Activated CD4-positive, alpha-beta T cell treated with anti-CD3 and anti-CD28 coated beads, Interleukin-2, amount 10 ng/mL, durations not matched to agents 7 days and 5 days (primary cell): ENCODE measurements at places on chromosomes 5 and 9.

DNA sequence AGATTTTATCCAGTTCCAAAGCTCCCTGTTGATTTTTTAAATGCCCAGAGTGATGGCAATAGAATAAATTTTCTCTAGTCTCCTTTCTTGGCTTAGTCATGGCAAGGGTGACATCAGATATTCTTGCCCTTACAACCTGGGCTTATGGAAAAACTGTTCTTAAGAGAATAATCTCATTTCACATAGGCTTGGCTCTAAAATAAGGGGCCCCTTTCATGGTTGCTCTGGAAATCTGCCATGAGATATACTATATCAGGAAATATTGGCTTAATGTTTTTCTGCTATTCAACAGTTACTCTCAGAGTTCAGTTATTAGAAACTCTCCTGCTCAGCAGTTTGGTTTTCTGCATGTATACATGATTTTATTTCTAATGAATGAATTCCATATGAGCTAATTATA, 7.8 kb downstream of the HMHB1 start:
- no peak for DNase-seq

DNA sequence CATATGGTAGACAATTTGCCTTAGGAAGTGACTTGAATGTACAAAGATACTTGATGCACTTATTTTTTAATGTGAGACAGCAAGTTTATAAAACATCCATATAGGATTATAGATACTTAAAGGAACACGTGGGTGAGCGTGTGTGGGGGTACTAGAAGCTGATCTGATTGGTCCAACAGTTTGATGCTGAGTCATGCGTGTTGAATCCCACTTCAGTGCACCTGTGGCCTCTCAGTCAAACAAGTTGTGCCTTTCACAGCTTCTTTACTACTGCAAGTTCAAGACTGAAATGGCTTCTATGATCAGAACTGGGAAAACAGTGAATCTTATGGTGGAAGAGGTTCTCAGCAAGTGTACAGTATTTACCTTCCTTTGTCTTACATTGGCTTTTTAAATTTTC, 98.9 kb downstream of the MAP1B start:
- DNase-seq, result no peak

GRCh38 chr5:80146046-80146445, 109.8 kb downstream of the SERINC5 start:
- DNase-seq, result no peak

GRCh38 chr9:99234618-99235017, 12.5 kb downstream of the SEC61B start:
- DNase-seq, result no peak

GRCh38 chr9:87594194-87594593, 96.5 kb downstream of the DAPK1 start:
- DNase-seq, result no peak

DNA sequence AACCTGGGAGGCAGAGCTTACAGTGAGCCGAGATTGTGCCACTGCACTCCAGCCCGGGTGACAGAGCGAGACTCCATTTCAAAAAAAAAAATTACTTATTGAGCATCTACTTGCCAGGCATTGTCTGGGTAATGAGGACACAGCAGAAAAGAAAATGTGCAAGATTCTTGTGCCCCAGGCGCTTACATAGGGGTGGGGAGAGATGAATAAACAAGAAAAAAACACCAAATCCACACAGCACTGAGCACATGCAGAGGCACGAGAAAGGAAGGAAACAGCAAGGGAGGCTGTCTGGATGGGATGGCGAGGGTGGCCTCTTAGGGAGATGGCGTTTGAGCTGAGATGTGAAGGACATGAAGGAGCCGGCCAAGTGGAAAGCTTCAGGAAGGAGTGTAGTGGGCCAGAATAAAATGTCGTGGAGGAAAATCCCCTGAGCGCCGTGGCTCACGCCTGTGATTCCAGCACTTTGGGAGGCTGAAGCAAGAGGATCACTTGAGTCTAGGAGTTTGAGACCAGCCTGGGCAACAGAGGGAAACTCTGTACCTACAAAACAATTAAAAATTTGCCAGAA, 13.9 kb downstream of the DYNC2I2 start:
- no peak for DNase-seq

DNA sequence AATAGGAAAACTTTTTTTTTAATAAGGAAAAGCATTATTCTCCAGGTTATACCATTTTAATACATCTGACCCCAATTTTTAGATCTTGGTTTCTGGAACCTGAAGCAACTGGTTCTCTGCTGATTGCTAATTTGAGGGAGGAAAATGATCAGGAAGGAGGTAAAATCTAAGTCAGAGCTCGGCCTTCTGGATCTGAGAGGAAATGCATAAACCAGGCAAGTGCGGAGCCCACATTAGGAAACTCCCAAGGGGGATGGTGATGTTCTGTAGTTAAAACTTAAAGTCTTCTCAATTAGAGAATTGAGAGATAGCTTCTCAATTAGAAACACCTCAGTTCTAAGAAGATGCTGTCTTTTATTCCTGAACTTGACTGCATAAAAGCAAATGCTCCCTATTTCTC, 113.5 kb downstream of the TSSK1B start:
- no peak for DNase-seq

DNA sequence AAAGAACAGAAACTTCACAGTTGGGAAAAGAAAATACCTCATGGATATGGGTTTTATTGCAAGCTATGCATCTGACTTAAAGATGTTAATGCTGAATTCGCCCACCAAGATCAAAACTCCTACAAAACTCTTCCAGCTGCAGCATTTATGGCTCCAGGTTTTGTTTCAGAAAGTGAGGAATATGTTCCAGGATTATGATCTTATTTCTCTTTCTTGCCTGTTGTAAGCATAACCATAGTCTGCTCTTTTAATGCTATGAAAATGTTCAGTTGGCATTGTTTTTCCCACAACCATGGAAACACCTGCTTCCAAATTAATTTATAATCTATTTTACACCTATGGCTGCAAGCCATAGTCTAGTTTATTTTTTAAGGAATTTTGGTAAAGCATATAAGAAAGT, 34.9 kb upstream of the FST start:
- no peak for DNase-seq

- no peak for DNase-seq
These were observed 62.7 kb downstream of the SEMA4D start for GRCh38 chr9:89435071-89435823.

DNA sequence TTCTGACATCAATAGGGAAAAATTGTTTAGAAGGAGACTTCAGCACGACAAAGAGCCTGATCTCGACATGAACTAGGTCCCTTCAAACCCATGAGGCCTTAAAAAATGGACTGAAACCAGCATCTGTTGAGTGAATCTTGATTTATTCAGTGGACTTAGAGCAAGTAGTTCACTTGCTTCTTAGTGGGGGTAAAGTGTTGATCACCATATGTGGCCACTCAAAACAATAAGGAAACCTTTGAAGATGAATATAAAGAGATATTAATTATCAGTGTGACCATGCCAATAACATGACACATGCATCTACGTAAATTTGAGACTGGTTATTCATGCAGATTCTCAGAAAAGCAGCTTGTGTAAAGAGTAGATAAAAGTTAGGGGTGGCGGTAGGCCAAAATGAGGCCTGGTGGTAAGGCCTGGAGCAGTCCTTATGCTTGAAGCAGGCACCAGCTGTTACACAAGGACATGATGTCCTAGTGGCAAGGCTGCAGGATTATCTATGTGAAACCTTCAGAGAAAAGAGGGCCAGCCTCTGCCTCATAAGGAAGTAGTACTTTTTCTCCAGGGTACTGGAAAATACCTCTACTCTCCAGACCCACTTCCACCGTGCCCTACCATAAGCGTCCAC, 61.3 kb downstream of the S1PR3 start:
- no peak for DNase-seq

- DNase-seq, result peak; percentile 54
These were observed 29.6 kb downstream of the MAML1 start for GRCh38 chr5:179762079-179762780.

DNA sequence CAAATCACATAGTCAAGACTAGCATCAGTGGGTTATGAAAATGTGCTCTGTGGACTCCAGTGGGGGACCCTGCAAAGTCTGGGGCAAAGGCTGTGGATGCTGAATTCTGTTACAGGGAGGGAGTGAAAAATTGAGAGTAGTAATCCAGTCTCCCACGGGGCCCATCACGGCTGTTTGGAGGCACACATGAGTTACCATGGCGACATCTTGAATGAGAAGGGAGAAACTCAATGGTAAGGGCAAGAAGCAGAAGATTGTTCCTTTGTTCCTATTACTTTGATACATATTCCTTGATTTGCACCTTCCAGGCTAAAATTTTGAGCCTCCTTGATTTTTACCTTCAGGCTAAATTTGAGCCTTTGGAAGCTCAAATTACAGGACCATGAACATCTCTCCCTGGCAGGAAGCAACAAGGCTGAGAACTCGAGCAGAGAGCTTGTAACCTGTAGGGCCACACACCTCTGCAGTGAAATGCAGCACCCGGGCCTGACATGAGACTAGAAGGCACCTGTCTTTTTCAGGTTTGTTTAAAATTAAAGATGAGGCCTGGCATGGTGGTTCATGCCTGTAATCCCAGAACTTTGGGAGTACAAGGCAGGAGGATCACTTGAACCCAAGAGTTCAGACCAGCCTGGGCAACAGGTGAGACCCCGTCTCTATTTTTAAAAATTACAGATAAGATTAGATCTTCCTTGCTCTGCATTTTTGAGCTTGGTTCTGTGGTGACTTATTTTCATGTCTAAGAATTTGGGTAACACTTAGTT, 31.0 kb upstream of the ZFR start:
- DNase-seq, result no peak

DNA sequence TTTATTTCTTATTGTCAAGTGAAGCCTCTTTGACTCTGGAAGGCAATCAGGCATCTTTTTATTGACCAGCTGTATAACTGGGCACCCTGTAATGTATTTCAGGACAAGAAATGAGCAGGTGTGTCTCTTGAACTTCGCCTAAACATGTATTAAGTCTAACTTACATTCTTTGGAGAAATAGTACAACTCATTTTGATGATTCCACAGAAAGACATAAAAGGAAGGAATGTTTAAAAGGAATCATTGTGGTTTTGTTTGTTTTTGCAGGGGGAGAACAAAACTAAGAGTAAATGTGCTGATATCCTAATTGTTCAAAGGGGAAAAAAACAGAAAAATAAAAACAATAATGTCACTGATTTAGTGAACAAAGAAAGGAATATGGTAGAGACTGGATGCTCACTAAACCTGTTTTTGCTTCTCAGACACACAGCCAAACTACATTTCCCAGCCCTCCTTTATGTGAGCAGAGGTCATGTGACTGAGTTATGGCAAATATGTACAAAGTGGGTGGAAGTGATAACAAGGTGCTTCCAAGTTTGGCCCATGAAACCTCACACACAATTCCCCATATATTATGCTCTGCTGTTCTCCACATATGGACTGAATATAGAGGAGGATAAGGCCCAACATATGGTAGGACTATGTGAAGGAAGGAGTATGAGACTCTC, 150.6 kb upstream of the ACOT12 start:
- DNase-seq, result no peak

- DNase-seq, result no peak
These were observed 50.8 kb upstream of the IRX4 start for GRCh38 chr5:1933364-1934055.

- no peak for DNase-seq
These were observed 242.9 kb downstream of the CSNK1G3 start for GRCh38 chr5:123754908-123755307.

- DNase-seq, result no peak
These were observed 41.0 kb downstream of the CCNJL start for GRCh38 chr5:160271396-160271795.

DNA sequence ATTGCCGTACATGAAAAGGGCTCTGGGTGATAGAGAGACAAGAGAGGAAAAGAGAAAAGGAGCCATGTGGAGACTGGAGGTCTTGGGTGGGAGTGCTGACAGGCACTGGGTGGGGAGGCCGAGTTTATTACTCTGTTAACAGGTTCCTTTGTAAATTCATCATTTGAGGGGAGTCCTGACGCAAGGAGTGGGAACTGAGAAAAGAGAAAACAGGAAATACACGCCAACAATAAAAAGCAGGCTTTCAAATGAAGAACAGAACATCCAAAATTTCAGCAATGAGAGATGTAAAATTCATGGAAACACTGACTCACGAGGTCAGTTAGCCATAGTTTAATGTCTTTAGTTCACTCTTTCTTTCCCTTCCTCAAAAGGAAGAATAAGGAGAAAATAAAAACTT, 342.8 kb downstream of the TMEM167A start:
- no peak for DNase-seq

GRCh38 chr5:130692770-130693169, 472.3 kb downstream of the HINT1 start:
- DNase-seq, result no peak

DNA sequence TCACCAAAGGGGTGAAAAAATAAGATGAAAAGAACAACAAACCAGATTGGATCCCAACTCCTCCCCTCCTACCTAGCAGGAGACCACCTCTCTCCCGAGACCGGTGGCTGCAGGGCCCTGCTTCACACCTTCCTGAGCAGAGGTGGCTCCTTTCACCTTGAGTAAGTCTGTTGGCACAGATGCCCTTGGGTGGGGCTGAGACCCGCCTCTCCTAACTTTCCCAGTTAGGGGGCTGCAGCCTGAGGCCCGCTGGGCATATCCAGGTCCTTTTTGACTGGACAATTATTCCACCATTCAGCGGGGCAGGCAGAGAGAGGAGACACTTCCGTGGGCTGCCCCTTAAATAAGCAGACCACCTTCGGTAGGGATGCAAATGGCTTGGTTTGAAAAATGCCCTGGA, 1.3 kb downstream of the SLC25A48 start:
- DNase-seq, result no peak

DNA sequence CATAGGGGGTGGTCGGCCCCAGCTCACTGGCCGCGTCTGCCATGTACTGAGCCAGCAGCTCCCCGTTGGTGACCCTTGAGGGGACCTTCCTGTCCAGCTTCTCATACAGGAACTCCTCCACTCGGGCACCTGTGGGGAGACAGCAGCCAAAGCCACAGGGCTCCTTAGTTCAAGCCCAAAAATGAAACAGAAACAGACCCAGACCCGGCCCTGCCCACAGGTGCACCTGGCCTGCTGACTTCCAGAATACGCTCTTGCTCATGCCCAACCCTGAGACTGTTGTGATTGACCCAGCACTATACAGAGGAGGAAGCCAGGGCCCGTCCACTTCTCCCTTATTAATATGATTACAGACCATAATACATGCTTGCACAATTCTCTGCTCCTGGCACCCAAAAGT, 7.0 kb downstream of the SH3GLB2 start:
- DNase-seq, result peak; percentile 27

- DNase-seq, result no peak
These were observed 14.5 kb downstream of the DOCK2 start for GRCh38 chr5:169651526-169651925.

DNA sequence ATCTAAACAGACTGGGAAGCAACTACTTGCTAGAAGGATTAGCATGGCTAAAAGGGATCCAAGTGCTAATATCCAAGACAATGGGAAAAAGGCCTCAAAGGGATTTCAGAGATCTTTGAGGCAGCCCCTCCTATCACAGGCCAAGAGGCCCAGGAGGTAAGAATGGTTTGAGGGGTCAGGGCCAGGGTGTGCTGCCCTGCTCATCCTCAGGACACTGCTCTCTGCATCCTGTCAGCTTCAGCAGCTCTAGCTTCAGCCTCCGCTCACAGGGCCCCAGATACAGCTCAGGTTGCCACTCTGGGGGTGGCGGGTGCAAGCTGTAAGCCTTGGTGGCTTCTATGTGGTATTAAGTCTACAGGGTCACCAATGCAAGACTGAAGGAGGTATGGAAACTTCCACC, 278.7 kb downstream of the PARP8 start:
- no peak for DNase-seq
